Kasumi-1 (cell line): ENCODE measurements at places on chromosomes 11 and 22.

- no peak for DNase-seq
Measured at GRCh38 chr11:33980897-33981296, 70.6 kb upstream of the CAPRIN1 start.

DNA sequence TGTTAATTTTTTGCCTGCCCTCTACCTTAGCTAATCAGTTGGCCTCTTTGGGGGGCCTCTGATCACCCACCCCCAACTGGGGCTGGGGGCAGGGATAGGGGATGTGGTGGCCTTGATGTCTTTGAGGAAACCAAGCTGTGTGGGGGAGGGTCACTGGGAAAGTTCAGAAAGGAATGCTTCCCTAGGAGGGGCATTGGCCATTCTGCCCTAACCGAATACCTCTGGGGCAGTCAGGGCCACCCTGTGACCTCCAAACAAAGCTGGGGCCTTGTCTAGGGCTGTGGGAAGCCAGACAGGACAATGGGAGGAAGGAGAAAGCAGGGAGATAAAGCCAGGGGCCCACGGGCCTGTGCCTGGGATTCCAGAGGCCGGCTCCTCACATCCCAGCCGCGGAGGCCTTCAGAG, 97.5 kb downstream of the TSPAN18 start:
- DNase-seq = no peak

GRCh38 chr11:47857892-47858543, 9.9 kb upstream of the NUP160 start:
- no peak for DNase-seq

DNA sequence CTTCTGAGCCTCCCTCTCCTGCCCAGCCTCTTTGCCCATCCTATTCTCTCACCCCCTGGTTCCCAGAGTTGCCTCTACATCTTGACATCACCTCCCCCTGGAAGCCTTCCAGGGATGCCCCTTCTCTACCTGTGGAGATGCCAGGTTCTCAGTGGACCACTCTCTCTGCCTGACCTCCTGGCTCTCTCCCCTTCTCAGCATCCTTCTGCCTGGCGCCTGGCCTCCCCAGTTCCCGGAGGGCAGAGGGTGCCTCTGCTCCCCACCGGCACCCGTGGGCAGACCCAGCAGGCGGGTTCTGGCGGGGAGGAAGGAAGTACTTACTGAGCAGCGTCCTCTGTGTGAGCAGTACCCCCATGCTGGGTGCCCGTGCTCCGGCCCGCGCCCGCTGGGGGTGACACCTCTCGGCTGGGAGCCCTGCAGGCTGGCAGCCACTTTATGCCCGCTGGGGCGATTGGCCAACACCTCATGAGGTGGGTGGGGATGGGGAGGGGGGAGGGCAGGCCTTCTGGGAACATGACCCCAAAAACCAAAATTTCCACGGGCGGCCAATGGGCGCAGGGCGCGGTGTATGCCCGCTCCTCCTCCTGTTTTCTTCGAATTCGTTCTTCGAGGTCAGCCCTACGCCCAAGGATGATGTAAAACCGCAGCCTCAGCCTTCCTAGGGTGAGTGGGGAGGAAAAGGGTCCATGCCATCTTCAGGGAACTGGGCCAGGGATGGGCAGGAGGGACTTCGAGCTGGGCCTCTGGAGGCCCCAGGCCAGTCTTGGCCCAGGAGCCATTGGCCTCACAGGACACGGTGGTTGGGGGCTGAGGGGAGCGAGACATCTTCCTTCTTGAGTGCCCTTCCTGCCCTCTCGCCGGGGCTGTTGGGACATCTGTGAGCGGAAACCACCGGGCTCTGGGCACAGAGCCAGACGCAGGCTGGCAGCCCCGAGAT, at the start of gene OSM:
Gene OSM (minus strand): TSS at position 407 of the 937 bp plus-strand sequence. CDS start 52 bp downstream, at position 355.
- peak; percentile 70 for DNase-seq

DNA sequence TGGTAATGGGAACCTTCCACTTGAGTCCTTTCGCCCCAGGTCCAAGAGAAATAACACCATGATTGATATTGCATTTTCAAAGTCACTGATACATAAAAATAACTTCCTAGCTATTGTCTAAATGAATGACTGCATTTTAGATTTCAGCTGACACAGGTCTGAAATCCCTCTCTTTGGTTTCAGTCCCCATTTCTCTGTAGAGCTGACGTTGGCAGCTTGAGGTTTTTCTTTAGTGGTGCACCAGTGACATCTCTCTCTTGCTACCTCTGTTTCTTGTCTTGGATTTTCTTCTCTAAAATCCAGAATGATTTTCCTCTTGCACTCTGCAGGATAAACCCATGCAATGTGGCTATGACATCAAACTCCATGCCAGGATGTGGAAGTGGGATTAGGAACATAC, 31.7 kb upstream of the SORL1 start:
- DNase-seq = no peak

DNA sequence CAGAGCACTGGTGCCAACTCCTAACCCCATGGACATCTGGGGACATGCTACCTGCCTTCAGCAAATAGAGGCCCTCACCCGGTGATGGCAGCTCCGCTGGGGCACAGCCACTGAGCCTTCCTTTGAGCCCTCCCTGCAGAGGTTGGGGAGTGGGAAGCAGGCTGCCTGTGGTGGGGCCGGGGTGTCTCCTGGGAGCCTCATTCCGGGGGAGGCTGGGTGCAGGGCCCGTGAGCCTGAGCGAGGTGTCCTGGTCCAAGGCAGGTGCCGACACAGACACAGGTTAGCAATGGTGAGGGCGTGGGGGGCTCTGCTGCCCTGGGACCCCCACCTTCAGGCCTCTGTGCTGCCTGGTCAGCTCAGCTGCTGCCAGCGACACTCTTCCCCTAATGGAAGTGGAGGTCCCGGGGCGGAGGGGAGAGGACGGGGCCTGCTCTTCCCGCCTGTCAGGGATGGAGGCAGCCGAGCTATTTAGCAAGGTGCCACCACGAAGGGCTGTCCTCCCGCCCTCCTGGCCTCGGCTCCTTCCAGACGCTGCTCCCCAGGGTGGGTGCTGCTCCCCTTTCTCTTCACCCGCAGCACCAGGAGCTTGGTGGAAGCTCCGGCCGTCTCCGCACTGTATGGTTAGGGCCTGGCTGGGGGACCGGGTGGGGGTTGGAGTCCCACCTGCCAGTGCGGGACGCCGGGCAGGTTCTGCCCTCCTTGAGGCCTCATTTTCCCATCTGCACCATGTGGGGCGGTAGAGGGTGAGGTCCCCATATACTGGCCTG, 11.2 kb downstream of the TSPAN4 start:
- no peak for DNase-seq

GRCh38 chr11:114078423-114078822, 18.9 kb downstream of the ZBTB16 start:
- DNase-seq = no peak

- no peak for DNase-seq
Measured at GRCh38 chr22:48619721-48620120, 1208.0 kb downstream of the BRD1 start.

- DNase-seq = no peak
Measured at GRCh38 chr11:61617515-61617914, 36.6 kb upstream of the SYT7 start.

DNA sequence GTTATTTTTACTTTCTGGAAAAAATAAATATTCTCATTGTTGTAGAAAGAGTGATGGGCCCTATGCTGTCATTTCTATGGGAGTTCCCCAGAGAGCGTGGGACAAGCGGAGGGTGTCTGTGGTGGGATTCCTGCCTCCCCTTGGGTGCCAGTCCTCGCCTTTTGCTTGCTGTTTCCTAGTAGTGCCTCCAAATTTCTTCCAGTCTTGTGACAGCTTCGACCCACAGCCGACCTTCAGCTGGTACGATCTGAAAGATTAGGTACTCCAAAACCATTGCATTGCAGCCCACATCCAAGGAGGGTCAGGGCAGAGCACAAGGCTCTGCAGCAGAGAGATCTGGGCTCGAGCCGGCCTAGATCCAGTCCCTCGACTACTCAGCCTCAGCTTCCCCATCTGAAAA, 58.9 kb upstream of the EMID1 start:
- DNase-seq = no peak

GRCh38 chr22:44723801-44724200, 21.8 kb downstream of the PRR5 start:
- no peak for DNase-seq

GRCh38 chr22:30205281-30206115, 41.1 kb downstream of the LIF start:
- no peak for DNase-seq

- no peak for DNase-seq
Measured at GRCh38 chr11:74070723-74071492, 62.0 kb upstream of the UCP3 start.

DNA sequence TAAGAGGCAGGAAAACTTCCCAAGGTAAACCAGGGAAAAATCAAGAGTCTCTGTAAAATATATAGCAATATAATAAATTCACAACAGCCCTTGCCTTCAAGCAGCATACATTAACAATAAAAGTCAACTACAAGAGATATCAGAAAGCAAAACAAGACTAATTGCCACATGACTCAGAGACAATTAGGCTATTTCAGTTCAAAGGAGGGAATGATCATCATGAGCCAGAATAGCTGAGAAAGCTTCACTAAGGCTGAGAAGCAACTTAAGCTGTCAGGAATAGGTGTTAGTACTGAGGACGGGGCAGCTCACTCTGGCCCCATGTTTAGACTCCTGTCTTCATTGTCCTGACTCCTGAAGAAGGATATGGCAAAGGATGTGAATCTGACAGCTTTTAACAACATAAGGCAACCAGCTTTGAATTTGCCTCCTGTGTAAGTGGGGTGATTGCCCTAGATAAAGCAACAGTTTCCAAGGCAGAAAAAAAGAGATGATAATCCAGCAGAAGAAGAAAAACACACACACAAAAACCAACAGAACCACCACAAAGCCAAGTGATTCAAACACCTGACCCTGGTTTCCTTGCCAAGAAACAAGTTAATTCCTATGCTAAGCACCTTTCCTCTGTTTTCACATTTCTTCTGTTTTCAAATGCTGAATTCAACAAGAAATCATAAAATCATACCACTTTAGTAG, 60.8 kb downstream of the SIK3 start:
- no peak for DNase-seq

- no peak for DNase-seq
Measured at GRCh38 chr22:32780726-32781310, 20.7 kb upstream of the TIMP3 start.

- DNase-seq = no peak
Measured at GRCh38 chr11:47326198-47326597, 26.3 kb downstream of the MYBPC3 start.

- peak; percentile 73 for DNase-seq
Measured at GRCh38 chr11:124793466-124794278, 6.5 kb downstream of the MSANTD2 start.

DNA sequence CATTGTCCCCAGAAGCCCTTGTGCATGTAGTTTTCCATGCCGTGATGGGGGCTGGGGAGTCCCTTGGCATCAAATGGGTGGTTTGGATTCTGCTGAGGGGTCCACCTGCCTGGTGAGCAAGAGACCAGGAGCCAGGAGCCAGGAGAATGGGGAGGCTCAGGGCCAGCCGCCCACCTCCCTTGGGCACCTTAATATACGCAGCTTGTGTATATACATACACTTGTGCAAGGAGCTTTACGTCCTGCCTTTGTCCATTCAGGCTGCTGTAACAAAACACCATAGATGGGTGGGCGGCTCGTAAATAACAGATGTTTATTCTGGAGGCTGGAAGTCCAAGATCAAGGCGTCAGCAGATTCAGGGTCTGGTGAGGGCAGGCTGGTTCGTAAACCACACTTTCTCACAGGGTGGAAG, 62.5 kb downstream of the SMIM38 start:
- no peak for DNase-seq

- no peak for DNase-seq
Measured at GRCh38 chr11:128832121-128832497, 35.0 kb downstream of the KCNJ1 start.

- peak; percentile 91 for DNase-seq
Measured at GRCh38 chr11:78000193-78000592, 5.7 kb upstream of the INTS4 start.

DNA sequence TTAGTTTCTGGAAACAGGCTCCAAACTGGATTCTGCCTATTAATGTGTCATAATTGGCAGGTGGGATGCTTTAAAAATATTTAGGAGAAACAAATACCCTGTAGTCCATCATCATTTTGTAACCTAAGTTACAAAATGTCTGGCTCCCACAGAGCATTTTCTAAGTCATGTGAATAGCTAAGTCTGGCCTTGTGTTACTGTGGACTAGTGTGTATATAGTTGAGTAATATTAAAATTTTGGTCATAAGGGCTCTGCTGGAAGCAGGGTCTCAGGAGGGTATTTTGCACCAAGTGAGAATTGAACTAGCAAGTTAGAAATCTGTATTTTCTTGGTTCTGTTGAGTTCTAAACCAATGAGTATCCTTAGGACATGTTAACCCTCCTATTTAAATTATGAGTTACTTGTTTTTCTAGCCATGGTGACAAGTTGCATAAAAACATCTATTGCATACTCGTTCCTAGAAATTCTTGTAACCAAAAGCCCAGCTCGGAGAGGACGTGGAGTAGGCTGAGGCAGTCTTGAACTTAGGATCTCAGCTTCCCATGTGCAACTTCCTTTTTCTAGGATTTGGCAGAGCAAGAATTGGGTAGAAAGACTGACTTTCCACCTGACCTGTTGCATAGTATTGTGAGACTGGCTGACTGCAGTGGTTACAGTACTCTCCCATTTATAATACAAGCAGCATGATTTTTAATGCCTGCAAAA, 5.4 kb downstream of the PTPMT1 start:
- no peak for DNase-seq

- DNase-seq = no peak
Measured at GRCh38 chr11:16603890-16604793, 134.3 kb upstream of the C11orf58 start.

DNA sequence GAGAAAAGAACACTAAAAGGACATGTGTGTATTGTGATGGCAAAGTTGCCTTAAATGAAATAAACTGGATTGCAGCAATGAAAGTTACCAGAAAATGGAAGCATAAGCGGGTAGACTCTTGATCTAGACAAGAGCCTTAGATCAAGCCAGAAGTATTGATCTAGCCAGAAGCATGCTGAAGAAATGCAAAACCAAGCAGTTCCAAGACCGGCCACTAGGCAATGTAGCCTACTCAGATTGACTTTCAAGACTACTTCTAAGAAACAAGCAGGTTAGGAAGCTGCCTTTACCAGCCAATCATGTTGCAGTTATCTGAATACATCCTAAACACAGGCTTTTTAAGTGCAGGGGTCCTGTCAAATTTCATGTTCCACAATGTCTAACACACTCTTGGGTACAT, 54.6 kb downstream of the KCNA4 start:
- DNase-seq = peak; percentile 2

GRCh38 chr11:6637871-6638270, 17.7 kb downstream of the DCHS1 start:
- no peak for DNase-seq
